ENCODE measurements at places on chromosomes 5 and 9.
A peak's percentile ranks its signal among the peaks of the same experiment; 100 is the strongest.

DNA sequence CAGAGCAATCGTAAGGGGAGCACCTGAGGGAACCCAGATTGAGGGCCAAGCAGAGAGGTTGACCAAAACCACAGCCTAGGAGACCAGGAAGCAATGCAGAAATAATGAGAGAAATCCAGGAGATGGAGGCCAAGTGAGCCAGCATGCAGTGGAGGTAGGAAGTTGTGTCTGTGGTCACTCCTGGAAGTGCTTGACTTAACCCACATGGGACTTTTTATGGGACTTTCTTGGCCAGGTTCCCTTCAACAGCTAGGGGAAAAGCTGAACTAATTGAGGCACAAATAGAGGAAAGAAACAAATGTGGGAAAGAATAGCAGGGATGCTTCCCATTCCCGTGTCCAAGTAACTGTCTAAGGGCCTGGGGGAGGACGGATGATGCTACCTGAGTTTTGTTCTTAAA, 293.2 kb upstream of the CLINT1 start:
- no peak for DNase-seq

DNA sequence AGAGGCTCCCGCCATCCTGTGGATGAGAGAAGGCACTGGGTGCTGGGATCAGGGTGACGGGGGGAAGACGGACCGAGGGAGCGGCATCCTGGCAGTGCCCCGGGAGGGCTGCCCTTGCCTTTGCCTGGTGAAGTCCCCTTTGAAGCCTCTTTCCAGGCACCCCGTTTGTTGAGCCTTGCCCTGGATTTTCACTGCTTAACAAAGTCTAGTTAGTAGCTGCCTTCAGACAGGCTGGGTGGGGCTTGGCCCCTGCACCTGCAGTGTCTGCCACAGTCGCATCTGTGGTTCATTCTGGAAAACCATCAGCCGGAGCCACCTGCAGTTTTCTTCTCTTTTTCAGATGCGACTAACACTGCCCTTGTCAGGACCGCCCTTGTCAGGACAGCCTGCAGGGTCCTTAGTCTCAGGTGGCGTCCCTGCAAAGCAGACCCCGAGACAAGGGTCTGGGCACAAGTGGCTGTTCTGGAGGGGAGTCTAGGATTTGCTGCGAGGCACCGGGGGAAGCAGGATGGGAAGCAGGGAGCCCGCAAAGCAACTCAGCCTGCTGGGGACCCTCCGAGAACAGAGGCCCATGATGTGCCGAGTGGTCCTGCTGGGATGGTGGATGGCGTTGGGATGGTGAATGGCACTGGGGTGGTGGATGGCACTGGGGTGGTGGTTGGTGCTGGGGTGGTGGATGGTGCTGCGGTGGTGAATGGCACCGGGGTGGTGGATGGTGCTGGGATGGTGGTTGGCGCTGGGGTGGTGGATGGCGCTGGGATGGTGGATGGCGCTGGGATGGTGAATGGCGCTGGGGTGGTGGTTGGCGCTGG, 147.9 kb upstream of the COL5A1 start:
- no peak for DNase-seq

DNA sequence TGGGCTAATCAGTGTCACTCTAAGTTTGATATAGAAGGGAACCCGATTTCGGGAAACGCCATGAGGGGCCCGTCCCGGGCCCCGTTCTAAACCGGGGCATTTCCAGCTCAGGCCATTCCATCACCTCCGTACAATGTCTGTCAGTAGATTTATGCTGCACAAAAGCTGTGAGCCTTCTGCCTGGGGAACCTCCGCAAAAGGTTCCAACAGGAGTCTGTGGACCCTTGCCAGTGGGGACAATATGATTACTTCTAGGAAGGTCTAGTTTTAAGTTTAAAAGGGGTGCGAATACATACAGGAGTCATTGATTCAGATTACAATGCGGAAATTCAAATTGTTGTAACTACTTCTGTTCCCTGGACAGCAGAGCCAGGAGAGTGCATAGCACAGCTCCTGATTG, 57.6 kb downstream of the RAPGEF1 start:
- no peak for DNase-seq

- no peak for DNase-seq
These were observed 48.9 kb downstream of the IL31RA start for GRCh38 chr5:55900068-55900467.

DNA sequence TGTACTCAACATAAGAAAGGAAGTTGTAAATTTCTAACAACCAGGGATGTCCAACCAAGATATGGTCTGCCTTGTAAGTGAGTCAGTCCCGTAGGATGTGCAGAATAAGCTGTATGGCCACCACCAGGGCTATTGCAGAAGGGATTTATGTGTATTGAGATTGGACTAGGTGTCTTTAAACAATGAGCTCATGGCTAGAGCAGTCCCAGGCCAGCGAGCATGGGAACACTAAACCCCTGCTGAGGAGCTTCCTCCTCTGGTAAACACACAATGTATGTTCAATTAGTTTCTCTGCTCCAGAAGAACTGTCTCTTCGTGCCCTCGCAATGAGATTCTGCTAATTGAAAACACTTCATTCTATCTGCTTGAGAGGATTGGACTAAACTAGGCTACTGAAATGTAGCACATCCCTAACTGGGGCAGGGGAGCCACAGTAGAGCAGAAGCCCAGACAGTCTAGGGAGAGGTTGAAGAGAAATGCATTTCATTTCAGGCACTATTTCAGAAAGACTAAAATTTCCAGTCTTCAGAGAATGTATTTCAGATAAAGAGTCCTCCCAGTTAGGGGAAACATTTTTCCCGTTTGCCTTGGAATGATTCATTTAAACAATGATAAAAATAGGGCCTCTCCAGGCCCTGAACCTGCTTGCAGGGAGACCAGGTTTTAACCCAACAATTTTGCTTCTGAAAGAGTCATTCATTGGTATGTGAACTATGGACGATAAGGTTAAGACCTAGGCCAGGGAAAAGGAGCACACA, 154.7 kb downstream of the FAM114A2 start:
- DNase-seq = no peak

DNA sequence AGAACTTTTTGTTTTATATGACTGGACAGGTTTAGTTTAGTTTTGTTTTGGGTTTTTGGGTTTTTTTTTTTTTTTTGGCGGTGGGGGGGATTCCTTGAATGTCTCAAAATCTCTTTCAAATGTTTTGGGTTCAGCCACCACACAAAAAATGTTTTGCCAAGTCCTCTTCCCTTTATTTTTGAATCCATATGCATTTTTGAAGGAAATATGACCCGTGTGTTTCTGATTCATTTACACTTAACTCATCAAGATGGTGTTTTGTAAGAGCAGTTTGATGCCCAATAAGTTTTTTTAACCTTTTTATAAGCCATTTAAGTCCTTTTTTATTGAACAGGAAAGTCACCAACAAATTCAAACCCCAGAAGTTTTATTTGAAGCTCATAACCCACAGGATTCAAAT, 209.8 kb downstream of the CWC27 start:
- no peak for DNase-seq

DNA sequence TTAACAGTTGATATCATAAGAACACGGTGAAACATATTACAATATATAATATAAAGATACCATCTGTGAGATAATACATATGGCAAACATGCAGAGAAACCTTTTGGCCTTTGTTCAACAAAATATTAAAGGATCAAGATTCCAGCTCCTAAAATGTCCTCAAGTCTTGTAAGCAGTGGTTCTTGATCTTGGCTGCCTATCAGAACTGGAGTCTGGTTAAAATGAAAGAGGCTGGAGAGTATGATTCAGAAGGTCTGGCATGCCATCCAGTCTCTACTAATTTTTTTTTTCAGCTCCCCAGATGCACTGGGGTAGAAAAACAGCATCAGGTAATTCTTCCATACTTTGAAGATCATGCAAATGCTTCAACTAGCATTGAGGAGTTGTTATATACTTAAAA, 83.2 kb downstream of the TNC start:
- peak; percentile 91 for DNase-seq

GRCh38 chr5:91352831-91353695, 30.1 kb downstream of the ARRDC3 start:
- DNase-seq = no peak

DNA sequence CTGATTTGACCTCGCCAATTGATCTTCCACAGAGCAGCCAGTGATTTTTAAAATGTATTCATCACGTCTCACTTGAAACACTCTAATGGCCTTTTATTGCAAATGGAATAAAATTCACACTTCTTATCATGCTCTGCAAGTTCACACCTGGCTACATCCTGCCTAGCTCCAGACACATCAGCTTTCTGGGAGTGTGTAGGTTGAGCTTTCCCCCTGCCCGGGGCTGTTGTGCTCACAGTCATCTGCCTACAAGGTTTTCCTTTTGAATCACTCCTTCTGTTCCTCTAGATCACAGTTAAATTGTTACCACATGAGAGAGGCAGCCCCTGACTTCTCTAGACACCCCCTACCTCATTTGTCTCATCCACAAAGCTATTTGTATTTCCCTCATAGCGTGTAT, 674.5 kb downstream of the PRELID2 start:
- no peak for DNase-seq

GRCh38 chr5:132023258-132024116, 12.0 kb upstream of the ACSL6 start:
- DNase-seq = no peak

- DNase-seq = no peak
These were observed 56.6 kb upstream of the ABCA1 start for GRCh38 chr9:104984542-104984941.

- DNase-seq = no peak
These were observed 95.3 kb downstream of the ZNF608 start for GRCh38 chr5:124650951-124651662.

- DNase-seq = no peak
These were observed 1052.3 kb downstream of the PTPRD start for GRCh38 chr9:9560382-9561035.

GRCh38 chr5:137754961-137755762, 999 bp upstream of the HNRNPA0 start:
- DNase-seq = no peak

GRCh38 chr9:75844321-75844720, 46.2 kb upstream of the PCSK5 start:
- DNase-seq = no peak

DNA sequence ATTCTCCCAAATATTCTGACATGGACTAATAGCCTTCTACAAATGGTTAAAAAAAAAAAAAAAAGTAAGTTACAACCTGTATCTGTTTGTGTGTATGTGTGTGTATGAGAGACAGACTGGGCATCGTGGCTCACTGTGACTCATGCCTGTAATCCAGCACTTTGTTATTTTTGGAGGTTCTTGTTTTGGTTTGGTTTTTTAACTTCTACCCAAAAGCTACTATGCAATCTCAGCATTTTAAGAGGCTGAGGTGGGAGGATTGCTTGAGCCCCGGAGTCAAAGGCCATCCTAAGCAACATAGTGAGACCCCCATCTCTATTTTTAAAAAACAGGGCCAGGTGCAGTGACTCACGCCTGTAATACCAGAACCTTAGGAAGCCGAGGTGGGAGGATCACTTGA, 17.6 kb upstream of the HAVCR1 start:
- peak; percentile 43 for DNase-seq

DNA sequence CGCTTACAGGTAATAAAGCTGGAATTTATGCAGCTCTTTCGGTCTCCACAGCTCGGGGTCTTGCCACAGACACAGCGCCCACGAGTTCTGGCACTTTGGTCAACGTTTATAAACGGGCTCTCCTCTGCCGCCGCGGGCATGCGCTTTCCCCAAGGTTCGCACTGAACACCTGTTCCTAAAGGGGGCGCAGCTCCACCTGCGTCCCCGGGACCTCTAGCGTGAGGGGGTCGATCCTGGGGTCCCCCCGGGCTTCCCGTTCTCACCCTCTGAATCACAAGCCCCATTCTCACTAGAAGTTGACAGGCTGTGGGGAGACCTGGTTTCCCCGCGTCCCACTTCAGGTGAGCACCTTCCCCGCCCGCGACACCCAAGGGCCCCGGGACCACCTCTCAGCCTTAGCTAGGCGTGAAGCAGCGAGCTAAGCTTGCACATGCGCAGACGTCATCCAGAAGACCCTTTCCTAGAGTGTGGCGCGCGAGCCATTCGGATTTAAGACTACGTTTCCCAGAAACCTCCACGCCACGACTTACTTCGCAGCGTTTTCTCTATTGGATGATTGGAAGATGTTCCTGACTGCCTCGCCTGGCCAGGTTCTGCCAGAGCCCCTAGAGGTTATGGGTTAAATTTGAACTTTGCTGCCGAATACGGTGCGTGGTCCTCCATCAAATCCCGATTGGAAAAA, 21.3 kb upstream of the ZNF782 start:
- peak; percentile 70 for DNase-seq
